ENCODE measurements at places on chromosomes 7 and 10.

- no peak for DNase-seq
Observed at GRCh38 chr10:122207596-122207995, 63.5 kb upstream of the BTBD16 start.

- peak; percentile 17 for DNase-seq
Observed at GRCh38 chr10:70405037-70405824, 1.3 kb downstream of the EIF4EBP2 start.

GRCh38 chr7:103686763-103687162 is 240.8 kb upstream of the SLC26A5 start:
- no peak for DNase-seq

DNA sequence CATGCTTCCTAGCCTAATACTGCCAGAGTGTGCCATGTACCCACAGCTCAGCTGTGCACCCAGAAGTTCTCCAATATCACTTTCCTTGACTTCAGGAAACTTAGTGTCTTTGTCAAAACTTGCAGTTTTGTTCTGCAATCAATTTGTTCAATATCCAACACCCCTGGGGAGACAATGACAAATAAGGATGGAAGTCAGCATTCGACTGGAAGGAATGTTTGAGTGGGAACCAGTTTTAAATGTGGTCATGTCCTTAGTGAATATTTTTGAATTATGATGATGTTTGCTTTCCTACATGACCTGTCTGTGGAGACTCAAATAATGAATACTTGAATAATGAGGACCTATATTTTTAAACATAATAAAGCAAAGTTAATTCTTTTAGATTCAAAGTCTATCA is 112.0 kb downstream of the ANK3 start:
- DNase-seq: no peak

DNA sequence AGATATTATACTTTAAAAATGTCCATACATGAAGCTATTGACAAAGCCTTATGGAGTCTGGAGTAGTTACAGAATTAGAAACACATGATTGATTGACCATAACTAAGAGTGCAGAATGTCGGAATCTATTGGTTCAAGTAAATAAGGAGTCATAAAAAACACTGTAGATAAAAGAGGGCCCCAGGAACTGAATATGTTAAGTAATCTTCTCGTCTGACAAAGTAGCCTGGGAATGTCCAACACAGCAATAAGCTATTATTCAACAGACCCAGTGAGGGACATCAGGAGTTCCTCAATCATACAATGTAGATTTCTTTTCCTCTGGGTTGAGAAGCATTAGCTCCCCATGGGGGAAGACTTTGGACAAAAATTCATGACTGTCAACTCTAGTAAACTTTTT is 782.0 kb downstream of the SUGCT start:
- no peak for DNase-seq

GRCh38 chr7:104795086-104795485 is 218.9 kb upstream of the KMT2E start:
- DNase-seq: no peak

DNA sequence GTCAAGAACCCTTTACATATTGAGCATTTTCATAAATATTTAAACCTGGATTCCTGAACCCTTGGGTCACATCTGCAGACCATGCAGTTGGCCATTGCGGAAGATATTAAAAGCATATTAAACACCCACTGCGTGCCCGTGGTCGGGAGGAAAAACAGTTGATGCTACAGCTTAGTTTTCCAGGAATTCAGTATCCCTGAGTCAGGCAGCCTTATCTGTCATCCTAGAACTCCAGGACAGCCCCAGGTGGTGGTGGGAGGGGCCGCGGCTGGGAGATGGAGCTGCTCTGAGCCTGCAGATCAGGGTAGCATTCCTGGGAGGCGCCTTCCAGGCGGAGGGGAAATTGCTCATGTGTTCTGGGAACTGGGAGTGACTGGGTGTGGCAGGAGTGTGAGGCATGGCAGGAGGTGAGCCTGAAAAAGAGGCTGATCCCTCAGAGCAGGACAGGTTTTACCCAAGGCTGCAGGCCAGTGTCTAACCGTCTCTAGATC is 222.9 kb upstream of the SH2B2 start:
- no peak for DNase-seq

GRCh38 chr7:33762911-33763306 is 142.4 kb upstream of the BMPER start:
- DNase-seq: no peak

DNA sequence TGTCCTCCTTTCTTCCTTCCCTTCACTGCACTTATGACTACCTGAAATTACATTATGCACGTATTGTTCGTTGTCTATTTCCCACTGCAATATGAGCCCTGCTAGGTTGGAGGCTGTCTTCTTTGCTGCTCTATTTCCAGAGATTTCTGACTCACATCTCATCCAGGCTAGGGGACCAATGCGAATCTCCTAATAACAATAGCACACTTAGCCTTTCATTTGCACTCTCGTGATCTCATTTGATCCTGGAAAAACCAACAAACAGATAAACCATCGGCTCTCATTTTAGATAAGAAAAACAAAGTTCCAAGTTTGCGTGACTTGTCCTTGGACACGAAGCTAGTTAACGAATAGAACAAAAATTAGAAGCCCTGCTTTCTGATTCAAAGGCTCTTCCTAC is 1.4 kb downstream of the ZNF438 start:
- DNase-seq: no peak

DNA sequence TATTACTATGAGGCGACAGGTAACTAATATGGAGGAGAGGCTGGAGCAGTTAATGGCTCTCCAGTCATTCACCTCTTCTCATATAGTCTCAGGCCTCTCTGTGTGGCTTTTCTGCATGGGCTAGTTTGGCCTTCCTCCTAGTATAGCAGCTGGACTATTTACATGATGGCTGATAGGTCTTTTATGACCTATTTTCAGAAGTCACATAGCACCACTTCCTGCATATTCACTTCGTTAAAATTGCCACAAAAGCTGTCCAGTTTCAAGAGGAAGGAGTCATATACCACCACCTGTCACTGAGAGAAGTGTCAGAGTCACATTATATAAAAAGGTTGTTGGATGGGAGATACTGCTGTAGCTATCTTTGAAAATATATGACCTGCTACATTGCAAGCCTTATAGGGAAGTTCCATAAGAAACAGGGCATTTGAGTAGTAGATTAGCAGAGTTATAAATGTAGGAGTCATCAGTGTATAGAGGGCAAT is 8.0 kb upstream of the DMTF1 start:
- DNase-seq: no peak

DNA sequence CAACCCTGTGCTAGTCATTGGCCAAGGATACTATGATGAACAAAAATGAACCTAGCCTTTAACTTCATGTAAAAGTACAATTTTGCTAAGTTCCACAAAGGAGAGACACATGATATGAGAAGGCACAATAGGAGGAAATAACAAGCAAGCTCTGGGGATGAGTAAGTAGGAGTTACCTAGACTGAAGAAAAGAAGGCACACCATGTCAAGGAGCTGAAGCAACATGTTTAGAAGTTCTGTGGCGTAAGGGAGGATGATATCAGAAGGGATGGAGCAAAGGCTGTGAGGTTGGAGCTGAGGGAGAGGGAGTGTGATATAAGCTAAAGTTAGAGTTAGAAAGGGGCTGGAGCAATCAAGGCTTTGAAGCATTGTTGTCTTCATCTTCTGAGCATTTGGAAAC is 25.6 kb downstream of the KIFBP start:
- no peak for DNase-seq

DNA sequence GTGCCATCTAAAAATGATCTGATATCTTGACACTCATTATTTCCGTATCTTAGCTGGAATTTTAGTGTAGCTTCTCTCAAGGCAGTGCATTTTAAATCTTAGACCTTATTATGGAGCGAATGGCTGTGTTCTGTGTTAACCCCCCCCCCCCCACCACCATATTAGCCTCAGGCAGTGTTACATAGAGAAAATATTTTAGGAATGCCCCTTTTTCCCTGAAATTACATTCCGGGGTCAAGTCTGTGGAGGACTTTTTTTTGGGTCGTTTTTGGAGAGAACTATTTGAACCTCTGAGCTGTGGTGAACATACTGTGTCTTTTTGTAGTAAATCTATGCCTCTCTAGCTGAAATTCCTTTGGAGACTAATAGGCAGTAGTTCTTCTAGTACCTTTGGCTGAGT is 3.1 kb downstream of the CCDC126 start:
- no peak for DNase-seq

- no peak for DNase-seq
Observed at GRCh38 chr7:37181550-37181932, 267.1 kb downstream of the ELMO1 start.

- no peak for DNase-seq
Observed at GRCh38 chr7:48170506-48170905, 752 bp upstream of the ABCA13 start.

DNA sequence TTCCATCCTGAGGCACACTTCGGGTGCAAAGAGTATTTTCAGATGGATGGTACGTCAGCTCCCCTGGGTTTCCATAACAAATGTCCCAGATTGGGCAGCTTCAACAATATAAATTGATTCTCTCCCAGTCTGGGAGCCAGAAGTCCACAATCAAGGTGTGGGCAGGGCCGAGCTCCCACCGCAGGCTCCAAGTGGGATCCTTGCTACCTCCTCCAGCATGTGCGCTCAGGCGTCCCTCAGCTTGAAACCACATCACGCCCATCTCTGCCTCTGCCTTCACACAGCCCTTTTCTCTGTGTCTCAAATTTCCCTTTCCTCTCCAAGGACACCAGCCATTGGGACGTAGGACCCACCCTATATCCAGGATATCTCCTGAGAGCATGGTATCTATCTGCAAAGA is 153.5 kb downstream of the DIP2C start:
- DNase-seq: no peak

GRCh38 chr7:36923943-36924436 is 199.7 kb upstream of the AOAH start:
- no peak for DNase-seq

DNA sequence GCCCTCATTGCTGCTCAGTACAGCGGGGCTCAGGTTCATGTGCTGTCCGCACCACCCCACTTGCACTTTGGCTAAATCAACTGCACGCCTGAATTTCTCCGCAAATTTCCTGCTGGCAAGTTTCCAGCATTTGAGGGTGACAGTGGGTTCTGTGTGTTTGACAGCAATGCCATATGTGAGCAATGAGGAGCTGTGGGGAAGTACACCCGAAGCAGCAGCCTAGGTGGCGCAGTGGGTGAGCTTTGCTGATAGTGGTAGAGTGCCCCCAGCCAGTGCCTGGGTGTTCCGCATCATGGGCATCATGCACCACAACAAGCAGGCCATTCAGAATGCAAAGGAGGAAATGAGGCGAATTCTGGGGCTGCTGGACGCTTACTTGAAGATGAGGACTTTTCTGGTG is 103.9 kb upstream of the POT1 start:
- DNase-seq: no peak

DNA sequence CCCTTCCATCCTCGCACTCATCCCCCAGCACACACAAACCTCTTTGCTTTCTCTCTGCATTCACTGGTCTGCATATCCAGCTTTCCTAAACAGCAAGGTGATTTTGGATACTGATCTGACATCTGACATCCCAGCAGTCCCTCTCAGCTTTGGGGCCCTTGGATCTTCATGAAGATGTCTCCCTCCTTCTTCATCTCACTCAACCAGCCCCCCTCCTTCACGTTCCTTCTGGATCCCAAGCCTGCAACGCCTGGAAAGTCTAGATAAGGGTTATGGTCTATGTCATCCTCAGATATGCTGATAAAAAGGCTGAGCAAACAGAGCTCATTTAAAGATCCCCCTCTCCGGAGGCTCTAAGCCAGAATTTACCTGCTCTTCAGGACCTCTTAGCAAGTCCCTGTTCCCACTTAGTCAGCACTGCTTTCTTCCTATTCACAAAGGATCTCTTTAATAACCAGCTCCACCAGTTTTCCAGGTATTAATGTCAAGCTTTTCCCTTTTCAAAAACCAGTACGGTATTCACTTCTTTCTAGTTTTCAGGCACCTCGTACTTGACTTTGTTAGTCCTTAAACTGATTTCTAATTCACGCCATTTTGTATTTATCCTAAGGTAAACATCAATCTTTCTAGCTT is 38.9 kb downstream of the CREB3L2 start:
- DNase-seq: no peak

DNA sequence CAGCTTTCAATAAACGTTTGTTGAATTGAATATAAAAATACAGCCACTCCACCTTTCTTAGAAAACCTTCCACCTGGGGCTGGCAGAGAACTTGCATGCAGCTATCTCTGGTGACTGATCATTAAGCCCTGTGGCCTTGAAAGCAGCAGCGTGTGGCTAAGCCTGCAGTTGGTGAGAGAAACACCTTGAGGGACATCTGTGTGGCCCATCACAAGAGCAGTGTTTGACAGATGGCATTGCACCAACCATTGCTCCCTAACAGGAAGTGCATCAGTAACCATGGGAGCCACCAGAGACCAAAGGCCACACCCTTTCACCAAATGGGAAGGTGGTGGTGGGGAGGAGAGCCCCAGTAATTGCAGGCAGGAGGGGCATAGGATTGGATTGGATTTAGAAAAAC is 22.4 kb downstream of the RHOBTB1 start:
- DNase-seq: no peak

DNA sequence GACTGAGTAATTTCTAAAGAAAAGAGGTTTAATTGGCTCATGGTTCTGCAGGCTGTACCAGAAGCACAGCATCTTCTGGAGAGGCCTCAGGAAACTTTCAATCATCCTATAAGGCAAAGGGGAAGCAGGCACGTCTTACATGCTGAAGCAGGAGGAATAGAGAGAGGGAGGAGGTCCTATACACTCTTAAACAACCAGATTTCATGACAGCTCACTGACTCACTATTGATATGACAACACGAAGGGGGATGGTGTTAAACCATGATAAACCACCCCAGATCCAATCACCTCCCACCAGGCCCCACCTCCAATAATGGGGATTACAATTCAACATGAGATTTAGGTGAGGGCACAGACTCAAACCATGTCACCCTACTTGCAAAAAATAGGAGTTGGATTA is 201.5 kb downstream of the CDK14 start:
- no peak for DNase-seq

DNA sequence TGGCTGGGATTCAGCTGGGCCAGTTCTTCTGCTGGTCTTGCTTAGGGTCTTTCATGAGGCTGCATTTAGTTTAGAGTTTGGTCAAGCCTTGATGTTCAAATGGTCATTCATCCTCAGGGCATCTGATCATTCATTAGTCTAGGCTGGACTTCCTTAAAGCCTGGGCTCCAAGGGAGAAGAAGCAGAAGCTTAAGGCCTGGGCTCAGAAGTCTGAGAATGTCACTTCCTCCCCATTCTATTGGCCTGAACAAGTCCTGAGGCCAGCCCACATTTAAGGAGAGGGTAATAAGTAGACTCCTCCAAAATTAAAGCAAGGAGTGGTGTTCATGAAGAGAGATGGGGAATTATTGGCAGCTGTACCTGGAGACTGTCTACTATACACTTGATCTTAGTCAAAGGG is 193.2 kb upstream of the HABP2 start:
- no peak for DNase-seq

GRCh38 chr7:88072715-88073055 is 138.6 kb downstream of the ADAM22 start:
- no peak for DNase-seq

GRCh38 chr10:127254276-127254675 is 57.9 kb upstream of the INSYN2A start:
- no peak for DNase-seq

GRCh38 chr10:112151524-112152039 is 32.0 kb downstream of the GPAM start:
- DNase-seq: no peak

Data from activated CD8-positive, alpha-beta memory T cell treated with anti-CD3 and anti-CD28 coated beads, Interleukin-2, amount 50 U/mL, for 4 hours (primary cell).